ENCODE measurements at places on chromosomes 7 and 10.
A peak's percentile ranks its signal among the peaks of the same experiment; 100 is the strongest.

DNA sequence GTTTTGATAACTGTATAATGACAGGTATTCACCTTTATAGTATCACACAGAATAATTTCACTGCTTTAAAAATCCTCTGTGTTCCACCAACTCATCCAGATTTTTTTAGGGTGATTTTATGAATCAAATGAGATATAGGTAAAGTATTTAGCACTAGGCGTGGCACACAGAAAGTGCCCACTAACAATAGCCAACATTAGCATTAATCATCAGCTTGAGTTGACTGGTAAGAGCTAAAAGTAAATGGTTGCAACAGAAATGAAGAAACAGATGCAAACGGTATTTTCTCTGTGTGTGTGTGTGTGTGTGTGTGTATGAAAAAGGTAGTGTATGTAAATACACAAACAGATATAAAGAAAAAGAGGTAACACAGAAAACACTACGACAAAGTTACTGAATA is 378.8 kb upstream of the ETV1 start:
- DNase-seq: no peak

DNA sequence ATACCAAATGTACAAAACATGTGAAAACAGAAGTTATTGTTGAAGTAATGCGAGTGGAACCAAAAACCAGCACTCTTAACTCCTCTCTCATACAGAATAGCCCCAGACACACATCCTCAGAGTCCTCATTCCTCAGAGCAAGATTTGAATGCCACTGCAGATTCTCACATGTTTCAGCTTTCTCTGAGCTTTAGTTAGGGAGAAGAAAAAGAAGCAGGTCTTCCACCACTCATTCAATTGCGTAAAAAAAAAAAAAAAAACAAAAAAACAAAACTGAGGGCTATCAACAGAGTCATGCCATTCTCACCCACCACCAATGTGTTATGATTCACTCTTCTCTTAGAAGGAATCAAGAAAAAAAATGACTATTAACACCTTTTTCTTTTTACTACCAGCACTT is 287.7 kb downstream of the IPMK start:
- DNase-seq: no peak

GRCh38 chr7:25014756-25015155 is 34.8 kb upstream of the OSBPL3 start:
- DNase-seq: no peak

- DNase-seq: no peak
These were observed 101.6 kb downstream of the CUL2 start for GRCh38 chr10:34988397-34989067.

GRCh38 chr10:127524908-127525665 is 24.0 kb upstream of the NPS start:
- DNase-seq: no peak

GRCh38 chr7:43764807-43765491 is 6.5 kb downstream of the BLVRA start:
- no peak for DNase-seq

- no peak for DNase-seq
These were observed 84.6 kb downstream of the KMT2C start for GRCh38 chr7:152351168-152351567.

- DNase-seq: no peak
These were observed 98.2 kb downstream of the ANK3 start for GRCh38 chr10:60291344-60291930.

DNA sequence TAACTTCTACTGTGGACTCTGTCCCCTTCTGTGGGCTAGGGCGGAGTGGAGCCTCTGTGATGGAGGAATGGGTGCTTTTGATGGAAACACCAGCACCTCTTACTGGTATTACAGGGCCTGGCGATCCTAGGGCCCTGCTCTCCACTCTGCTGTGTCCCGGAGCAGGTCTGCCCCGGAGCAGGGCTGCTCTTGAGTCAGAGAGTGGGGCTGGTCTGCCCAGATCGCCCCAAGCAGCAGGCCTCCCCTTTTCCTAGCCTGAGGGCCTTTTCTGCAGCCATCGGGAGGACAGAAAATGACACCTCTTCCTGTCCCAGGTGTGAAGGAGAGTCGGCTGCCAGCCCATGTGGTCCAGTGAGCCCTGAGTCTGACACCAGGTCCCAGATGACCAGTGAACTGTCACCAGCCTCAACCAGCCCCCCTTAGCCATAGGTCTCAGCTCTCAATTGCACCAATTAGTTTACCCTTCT is 1.4 kb downstream of the ZNF282 start:
- DNase-seq: no peak

- DNase-seq: no peak
These were observed 433.0 kb downstream of the ANKRD7 start for GRCh38 chr7:118657391-118658005.

DNA sequence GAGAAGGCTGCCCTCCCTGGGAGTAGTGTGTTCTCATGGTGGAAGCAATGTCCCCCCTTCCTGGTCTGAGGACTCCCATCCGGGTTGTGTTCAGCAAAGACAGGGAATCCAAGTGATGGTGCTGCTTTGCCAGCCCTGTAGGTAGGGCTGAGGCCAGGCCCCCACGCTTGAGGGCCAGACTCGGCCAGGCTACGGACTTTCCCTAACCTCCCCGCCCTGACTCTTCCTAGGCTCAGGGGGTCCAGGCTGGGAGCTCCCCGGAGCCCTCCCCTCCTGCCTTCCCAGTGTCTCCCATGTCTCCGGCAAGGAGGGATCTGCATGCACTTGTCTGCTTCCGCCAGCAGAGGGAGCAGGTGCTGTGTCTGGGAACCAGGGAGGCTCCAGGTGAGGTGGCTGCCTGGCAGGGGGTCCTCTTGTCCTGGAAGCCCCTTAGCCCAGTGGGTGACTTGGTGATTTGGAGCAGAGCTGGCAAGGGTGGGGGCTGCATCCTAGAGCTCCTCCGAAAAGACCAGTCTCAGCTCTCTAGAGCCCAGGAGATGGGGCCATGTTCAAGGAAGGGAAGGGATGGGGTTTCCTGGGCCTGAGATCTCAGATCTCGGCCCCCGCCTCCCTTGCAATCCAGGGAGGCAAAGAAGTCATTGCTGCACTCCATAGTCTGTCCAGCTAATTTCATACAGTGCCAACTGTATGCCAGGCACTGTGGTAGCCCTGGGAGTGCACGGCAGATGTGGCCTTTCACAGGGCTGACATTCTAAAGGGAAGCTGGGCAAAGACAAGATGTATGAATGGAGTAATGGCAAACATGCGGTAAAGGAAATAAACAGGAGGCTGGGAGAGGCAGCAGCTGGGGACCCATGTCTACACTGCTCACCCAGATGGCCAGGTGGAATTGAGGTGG is 20.3 kb upstream of the SFRP5 start:
- DNase-seq: peak; percentile 72

DNA sequence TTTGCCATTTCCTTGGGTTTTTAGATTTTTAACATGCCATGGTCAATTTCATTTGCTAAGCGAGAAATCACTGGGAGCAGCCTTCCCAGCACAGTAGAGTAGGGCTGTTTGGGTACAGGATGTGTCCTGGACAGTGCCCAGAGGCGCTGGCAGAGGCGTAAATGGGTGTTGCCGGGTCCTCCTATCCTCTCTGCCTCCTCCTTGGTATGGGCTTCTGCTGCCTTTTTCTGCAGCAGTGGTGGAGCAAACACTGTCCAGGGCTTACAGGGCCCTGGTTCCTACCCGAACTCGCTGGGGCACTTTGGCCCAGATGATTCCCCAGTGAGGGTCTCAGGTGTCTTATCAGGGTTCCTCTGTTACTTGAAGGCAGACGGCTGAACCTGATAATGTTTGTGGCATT is 298.3 kb downstream of the RPS24 start:
- DNase-seq: no peak

DNA sequence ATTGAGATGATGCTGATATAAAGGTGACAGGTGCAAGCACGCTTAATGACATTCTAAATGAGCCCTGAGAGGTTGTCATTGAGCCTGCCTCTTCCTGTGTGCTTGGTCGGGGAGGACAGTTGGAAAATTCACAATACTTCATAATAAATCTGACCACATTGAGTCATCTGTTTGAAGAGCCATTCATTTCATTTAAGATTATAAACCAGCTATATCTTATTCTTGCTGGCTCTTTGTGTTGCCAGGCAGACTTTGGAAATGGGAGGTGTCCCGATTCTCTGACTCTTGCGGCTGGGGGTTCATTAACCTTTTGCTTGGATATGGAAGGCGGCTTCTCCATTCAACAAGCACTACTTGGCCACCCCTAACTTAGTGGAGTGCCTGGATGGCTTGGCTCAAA is 198.2 kb downstream of the FANK1 start:
- no peak for DNase-seq

DNA sequence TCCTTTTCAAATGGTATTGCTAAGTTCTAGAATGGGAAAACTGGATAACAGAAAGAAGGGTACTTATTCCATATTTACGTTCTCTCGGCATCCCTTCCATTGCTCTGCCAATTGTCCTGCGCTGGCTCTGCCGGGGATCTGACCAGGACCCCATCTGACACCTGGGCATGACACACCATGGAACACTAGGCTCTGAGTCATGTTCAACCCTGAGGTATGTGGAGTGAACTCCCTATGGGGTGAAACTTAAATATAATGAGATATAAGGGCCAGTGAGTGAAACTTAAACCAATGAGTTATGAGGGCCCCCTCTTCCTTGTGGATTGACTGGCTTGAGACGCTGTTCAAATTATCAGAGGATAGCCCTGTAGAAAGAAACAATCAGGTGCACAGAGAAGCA is 55.1 kb upstream of the ZEB1 start:
- no peak for DNase-seq

- no peak for DNase-seq
These were observed 393 bp upstream of the DNAJC1 start for GRCh38 chr10:22003964-22004281.

DNA sequence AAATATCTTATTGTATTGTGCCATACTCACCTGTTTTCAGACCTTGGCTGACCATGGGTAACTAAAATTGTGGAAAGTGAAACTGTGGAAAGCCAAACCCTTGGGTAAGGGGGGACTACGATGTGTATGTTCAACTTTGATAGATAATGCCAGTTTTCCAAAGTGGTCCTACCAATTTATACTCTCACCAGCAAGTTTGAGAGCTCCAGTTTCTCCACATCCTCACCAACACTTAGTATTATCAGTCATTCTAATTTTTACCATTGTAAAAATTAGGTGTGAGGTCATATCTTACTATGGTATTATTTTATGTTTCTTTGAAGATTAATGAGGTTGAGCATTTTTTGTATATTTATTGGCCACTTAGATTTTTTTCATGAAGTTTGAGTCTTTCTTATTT is 346.9 kb upstream of the PODXL start:
- no peak for DNase-seq

DNA sequence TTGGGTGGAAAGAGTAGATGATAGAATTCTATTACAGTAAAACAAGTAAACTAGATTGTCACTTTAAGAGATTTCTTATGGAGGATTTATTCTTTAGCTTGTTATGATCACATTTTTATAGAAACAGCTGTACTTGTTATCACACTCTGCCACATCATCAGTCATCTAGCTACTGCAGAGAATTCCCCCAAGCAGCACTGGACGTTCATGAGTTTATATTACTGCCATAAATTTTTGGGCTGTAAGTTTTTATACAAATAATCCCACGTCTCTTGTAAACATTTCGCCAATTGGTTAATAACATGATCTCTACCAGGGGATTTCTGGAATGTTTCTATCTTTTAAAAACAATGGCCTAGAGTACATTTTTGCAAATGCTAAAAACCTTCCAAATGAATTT is 238.8 kb downstream of the POLR1F start:
- DNase-seq: no peak

GRCh38 chr7:157897681-157898080 is 560.9 kb downstream of the DNAJB6 start:
- DNase-seq: no peak

DNA sequence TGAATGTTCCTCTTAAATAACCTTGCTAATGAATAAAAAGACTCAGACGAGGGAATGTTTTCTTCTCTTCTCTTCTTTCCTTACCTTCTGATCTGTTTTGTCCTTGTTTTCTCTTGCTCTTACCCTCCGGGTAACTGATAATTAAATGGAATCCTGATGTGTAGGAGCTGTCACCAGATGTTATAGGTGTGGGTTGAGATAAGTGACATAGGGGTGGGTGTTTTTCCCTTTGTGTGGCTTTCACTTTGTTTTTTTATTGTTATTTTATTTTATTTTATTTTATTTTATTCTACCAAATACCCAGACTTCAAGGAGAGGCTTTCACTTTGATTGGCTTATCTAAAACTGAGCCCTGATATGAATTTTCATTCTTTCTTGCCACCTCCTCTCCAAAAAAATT is 25.5 kb downstream of the ANLN start:
- no peak for DNase-seq

DNA sequence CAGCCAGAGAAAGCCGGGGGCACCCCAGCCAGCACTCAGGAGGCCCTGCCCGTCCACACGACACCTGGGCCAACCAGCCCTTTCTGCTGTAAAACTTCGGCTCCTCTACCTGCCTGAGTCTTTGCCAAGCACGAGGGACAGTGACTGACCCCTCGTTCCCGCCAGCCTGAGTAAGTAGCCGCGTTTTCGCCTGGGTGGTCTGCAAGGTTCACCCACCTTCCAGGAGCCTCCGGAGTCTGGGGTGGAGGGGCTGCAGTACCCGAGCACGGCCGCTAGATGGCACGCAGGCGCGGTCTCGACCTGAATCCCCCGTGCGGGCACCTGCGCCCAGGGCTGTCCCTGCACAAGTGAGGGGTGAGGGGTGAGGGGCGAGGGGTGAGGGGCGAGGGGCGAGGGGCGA is 192.7 kb downstream of the PTPRN2 start:
- peak; percentile 90 for DNase-seq

DNA sequence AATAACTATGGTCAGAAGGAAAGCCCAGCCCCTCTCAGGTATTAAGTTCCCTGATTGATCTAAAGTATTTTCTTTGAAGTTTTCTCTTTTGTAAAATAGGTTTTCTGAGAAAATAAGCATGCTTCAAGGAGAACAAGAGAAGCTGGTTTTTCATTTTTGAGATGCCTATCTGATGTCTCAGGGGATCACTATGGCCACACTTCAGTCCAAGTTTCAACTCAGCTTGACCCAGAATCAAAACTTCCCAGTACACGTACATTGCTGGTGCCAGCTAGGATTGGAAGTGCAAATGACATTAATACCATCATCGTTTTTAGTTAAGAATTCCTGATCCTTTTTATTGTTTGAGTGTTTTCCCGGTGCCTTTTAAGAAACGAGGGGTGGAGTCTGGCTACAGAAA is 7.2 kb downstream of the ITIH5 start:
- no peak for DNase-seq

GRCh38 chr7:158060216-158060615 is 527.4 kb downstream of the PTPRN2 start:
- no peak for DNase-seq

- no peak for DNase-seq
These were observed 50.1 kb downstream of the SEMA3A start for GRCh38 chr7:84144480-84144879.

- DNase-seq: no peak
These were observed 1.6 kb downstream of the LRRD1 start for GRCh38 chr7:92177362-92177761.

- DNase-seq: no peak
These were observed 181.2 kb downstream of the BBS9 start for GRCh38 chr7:33310546-33310945.

GRCh38 chr10:76935941-76936613 is 701.5 kb downstream of the KCNMA1 start:
- DNase-seq: no peak

DNA sequence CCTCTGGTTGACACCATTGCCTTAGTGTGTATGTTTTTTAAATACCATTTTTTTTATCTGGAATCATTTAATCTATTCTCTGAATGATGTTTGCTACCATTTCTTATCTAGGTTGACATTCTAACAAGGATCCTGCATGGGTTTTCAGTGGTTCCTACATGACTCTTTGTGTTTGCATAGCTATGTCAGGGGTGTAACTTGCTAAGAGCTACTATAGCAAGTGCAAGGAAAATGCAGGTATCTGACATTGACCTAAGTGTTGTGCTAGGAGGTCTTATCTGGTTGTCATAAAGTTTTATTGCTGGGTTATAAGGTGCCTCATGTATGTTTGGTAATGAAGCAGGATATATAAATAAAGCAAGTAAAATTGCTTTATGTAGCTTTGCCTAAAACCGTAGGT is 183.2 kb downstream of the PLXDC2 start:
- DNase-seq: no peak
